HFF-Myc (cell line): ENCODE measurements at places on chromosomes 16 and 17.

GRCh38 chr17:71970312-71970711 is 150.5 kb upstream of the SOX9 start:
- no peak for DNase-seq

DNA sequence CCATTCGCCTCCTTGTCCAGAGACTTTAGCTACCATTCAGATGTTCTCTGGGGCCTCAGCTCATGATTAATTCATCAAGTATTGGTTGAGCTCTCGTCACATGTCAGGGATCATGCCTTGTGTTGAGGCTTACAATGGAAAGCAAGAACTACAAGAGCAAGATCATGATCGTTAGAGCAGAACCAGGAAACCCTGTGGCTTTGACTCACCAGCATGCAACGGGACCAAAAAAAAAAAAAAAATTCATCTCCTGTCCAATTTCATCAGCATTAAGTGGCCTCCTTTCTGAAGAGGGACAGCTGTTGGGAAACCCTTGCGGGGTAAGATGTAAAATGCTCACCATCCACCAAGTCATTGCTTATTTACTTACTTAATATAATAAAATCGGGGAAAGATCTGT is 12.1 kb upstream of the USP10 start:
- no peak for DNase-seq

DNA sequence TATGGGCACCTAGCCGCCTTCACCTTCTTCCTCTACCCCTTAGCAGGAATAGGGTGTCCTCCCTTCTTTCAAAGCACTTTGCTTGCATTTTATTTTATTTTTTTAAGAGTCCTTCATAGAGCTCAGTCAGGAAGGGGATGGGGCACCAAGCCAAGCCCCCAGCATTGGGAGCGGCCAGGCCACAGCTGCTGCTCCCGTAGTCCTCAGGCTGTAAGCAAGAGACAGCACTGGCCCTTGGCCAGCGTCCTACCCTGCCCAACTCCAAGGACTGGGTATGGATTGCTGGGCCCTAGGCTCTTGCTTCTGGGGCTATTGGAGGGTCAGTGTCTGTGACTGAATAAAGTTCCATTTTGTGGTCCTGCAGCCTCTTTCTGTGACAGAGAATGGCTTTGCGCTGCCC is 4.6 kb downstream of the TMUB2 start:
- DNase-seq, result no peak

- DNase-seq, result no peak
Measured at GRCh38 chr17:41394254-41394996, 3.0 kb downstream of the KRT31 start.

GRCh38 chr17:57914273-57915142 is 40.7 kb downstream of the CUEDC1 start:
- no peak for DNase-seq

DNA sequence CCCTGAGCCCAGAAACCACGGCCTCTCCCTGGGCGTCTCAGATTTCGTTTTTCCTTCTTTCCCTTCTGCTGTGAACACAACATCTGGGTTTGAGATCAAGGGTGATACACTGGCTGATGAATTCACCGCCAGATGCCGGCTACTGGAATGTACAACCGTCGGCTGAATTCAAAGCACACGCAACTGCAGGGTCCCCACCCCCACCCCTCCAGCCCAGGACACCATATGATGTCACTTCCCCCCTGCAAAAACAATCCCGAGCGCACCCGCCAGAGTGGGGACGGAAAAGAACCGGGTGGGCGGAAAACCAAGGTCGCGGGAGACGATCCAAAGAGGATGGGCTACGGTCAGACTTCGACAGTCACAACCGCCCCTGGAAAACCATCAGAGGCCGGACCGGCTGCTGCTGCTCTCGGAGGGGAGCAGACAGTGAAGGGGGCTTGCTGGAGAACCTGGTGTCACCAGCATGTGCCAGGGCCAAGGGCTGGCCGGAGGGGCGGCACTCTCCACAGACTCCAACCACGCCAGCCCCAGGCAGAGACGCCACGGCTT is 23.3 kb downstream of the CEP295NL start:
- DNase-seq, result peak; percentile 94

DNA sequence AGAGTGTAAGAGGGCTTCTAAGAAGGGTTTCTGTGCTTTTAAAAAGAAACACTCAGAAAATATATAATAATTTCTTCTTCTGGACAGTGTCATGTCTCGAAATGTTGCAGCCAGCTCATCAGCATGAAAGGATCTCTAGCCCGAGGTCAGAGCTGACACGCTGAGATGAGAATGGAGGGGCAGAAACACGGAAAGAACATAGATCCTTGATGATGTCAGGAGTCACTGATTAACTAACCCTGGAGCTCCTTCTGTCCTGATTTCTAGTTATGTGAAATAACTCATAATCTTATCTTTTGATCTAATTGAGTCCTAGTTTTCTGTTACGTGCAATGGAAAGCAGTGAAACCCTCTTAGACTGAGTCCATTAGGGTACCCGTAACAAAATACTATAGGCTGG is 10.3 kb upstream of the TOX3 start:
- DNase-seq, result no peak

- no peak for DNase-seq
Measured at GRCh38 chr17:51653878-51654277, 393.5 kb downstream of the UTP18 start.

- DNase-seq, result no peak
Measured at GRCh38 chr16:24673155-24673554, 56.3 kb upstream of the TNRC6A start.

DNA sequence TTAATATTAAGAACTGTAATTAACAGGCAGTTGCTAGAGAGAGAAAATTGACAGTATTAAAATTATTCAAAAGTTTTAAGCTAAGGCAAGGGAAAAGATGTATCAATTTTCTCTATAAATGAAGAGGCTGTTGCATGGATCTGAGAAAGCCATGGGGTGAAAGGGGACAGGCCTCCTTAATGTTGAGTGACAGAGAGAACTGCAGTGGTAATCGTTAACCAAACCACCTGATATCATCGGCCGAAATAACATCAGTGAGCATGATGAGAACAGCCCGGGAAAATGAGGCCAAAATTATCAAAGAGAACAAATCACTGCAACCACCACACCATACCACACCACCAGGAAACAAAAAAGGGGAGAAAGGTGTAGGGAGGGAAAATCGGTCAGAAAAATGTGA is 3.6 kb downstream of the ZNF423 start:
- no peak for DNase-seq

DNA sequence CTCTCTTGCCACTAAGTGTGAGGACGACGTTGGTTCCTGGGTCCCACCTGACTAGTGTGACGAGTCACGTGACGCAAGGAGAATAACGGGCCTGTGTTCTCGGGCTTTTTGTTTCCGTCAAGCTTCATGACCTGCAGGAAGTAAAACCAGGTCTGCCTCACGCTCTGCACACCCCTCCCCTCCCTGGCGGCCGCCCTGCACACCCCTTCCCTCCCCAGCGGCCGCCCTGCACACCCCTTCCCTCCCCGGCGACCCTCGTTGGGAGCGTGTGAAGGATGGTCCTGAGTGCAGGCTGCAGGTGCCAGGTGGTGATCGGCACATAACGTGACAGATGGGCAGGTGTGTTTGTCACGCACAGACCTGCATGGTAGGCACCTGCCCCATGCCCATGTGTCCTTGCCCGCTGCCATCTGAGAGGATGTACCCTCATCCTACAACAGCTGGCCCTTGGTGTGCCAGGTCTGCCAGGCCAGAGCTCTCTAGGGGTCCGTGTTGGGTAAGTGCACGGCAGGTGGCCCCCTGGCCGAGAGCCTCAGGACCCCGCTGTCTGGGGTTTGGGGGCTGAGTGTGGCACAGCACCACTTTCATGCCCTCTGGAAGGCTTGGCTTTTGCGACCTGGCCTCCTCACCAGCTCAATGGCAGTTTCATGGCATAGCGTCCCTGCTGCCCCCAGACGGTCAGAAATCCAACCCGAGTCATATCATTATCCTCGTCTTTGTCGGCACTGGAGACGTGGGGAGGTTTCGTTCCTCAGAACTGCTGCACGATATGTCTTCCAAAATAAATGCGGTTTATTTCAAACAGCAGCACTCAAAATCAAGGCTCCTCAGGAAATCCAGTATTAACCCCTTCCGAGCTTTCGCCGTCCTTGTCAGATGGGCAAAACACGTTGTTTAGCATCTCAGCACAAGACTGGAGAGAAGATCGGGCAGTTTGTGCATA is 191.8 kb upstream of the CHMP6 start:
- DNase-seq, result no peak

GRCh38 chr17:81621494-81622130 is 15.3 kb downstream of the NPLOC4 start:
- no peak for DNase-seq

DNA sequence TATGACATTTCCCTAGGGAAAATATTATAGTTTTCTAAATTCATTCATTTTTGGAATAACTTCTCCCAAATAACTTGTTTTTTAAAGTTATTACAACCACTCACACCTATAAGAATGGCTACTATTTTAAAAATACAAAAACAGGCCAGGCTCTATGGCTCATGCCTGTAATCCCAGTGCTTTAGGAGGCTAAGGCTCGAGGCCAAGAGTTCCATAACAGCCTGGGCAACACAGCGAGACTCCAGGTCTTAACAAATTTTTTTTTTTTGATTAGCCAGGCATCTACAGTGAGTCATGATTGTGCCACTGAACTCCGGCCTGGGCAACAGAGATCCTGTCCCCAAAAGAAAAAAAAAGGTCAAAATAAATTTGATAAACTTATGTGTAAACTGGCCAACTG is 43.6 kb upstream of the YPEL2 start:
- no peak for DNase-seq

DNA sequence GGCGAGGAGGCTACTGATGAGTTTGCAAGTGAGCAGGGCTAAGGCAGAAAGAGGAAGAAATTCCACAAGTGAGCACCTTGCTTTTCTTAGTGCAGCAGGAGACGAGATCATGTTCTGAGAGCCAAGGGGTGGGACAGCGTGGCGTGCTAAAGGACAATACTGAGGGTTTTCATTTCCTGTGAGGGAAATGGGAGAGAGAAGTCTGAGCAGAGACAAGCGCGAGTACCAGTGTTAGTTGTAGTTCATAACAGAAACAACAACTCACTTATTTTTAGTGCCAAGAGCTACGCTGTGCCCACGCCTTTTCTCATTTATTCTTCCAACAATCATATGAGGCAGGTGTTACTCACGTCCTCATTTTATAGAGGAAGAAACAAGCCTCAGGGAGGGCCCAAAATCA is 2.3 kb downstream of the SPACA3 start:
- no peak for DNase-seq

DNA sequence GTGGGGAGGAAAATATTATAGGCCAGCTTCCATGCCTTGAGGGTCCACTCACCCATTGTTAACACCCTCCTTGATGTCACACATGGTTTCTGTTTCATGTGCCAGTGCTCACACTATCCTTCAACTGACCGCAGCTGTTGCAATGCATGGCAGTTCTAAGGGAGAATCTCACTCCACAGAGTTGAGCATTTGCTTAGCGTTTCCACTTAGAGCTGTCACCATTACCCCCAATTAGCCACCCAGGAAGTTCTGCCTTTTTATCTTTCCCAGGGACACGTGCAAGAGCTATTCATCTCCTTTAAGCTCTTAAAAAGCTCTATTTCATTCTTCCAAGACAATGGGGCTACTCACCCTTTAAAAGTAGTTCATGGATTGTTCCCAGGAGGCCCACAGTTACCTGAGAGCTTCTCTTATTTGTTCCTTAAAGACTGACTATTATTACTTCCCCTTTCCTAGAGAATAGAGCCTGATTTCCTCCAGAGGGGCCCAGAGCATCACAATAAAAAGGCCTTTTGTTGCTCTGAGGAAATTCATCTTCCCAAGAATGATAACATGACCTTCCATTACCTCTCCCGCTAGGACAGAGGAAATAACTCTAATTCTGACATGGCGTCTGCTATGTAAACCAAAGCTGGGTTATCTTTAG is 126.8 kb downstream of the CACNG3 start:
- no peak for DNase-seq

- no peak for DNase-seq
Measured at GRCh38 chr16:3771513-3771912, 54.2 kb upstream of the TRAP1 start.

DNA sequence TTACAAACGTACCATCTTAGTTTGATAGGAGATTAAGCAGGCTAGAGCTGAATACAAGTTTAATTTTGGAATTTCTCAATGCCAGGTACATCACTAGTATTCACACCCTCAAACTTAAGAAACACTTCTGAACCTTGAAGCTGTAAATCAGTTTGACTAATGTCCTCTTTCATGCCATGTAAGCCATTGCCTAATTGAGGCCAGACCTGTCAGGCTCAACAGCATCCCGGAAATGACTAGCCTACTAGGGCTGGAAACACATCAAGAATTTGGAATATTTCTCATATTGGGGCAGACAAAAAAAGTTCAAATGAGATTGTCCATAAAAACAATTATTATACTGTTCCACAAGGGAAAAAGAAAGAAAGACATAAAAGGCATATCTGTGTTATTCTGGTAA is 1.7 kb downstream of the USP32 start:
- no peak for DNase-seq

DNA sequence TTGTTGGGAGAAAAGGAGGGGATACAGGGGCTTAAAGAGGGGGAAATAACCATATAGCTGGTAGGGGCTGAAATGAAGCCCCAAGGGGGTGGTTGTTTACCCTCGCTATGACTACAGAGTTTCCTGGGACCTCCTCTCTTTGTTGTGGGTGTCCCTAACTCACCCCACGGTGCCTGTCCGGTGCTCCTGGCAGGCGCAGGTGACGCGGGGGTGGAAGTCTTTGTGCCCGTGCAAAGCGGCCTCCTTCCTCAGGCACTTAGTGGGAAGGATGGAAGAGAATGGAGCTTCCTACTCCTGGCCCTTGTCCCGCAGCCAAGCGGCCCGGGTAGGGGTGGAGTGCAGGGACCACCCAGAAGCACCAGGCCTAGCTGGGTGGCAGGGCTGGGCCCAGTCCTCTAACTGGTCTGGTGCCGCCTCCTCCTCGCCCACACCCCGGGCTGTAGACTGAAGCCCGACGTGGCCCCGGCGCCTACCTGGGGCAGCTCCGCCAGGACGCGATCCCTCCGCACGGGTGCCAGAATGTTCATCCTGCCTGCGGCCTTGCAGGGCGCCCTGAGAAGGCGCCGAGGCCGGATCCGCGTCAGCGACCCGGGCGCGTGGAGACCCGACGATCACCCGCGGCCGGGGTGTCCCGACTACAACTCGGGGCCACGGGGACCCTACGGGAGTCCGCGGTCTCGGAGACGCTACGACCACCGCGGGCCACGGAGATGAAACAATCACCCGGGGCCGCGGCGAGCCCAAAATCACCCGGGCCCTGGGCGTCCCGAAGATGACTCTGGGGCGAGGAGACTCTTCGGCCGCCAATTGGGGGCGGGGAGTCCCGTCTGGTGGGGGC is 709 bp downstream of the RAB34 start:
- DNase-seq, result no peak

- no peak for DNase-seq
Measured at GRCh38 chr16:78985716-78986605, 614.6 kb downstream of the MAF start.

DNA sequence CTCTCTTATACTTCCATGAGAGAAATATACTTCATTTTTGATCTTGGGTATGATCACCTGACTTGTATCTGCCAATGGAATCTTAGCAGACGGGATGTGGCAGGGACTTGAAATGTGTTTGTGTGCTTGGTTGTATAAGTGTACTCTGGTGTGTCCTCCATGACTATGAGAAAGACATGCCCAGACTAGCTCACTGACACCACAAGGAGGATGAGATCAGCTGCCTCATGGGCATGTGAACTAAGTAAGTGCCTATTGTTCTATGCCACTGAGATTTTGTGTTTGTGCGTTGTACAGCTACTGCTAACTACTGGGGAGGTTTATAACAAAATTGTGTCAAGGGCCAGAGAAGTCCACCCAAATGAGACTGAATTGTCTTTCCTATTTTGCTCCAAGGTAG is 402.2 kb upstream of the SALL1 start:
- DNase-seq, result no peak
